ENCODE measurements at places on chromosomes 4 and X.
A peak's percentile ranks its signal among the peaks of the same experiment; 100 is the strongest.

DNA sequence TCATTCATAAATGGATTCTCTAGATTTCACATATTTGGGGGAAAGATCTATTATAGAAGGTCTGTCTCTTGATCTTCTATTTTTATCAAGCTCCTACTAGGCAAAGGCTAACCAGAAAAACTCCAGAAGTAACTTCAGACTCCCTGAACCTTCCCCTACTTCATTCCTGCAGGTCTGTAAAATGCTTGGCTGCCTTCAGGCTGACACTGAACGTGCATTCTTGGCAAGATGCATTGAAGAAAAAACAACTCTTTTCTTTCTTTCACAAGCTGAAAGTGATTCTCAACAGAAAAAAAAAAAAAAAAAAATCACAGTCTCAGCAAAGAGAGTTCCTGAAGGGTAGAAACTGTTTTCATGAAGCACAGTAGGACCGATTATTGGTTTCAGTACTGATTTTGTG, 12.7 kb downstream of the OPHN1 start:
- no peak for DNase-seq

DNA sequence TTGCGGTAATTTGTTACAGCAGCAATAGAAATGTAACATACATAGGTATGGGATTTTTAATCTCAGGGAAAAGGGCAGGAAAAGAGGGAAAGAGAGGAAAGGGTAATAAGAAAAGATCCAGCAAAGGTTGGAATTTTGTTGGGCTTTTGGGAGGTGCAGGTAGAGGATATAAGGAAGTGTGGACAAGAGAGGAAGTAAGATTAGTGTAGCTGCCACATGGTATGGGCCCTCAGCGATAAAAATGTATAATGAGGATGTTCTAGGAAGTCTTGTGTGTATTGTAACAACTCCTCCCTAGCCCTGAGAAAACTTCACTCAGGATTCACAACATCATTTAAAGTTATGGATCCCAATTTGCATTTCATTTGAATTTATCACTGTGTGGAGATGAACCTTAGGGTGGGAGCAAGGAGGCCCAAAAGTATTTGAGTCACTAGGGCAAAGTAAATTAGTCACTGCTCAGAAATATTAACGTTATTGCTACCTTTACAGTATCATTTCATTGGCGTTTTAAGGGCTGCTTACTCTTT, 2.8 kb upstream of the IL21 start:
- no peak for DNase-seq

DNA sequence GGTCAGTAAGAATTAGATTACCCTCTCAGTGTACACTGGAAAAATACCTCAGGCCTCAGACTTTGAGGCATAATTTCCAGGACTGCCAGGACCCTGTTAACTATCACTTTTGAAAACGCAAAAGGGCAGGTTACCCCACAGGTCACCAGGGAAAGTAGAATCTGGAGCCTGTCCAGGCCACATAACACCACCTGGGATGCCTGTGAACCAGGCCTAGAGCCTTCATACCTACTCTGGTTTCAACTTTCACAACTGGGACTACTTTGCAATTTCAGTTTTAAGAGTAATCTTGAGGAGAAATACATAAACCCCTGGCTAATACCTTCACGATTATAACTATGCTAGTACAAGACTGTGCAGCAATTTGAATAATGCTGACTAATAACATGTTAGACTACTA, 132.4 kb downstream of the HHIP start:
- no peak for DNase-seq

DNA sequence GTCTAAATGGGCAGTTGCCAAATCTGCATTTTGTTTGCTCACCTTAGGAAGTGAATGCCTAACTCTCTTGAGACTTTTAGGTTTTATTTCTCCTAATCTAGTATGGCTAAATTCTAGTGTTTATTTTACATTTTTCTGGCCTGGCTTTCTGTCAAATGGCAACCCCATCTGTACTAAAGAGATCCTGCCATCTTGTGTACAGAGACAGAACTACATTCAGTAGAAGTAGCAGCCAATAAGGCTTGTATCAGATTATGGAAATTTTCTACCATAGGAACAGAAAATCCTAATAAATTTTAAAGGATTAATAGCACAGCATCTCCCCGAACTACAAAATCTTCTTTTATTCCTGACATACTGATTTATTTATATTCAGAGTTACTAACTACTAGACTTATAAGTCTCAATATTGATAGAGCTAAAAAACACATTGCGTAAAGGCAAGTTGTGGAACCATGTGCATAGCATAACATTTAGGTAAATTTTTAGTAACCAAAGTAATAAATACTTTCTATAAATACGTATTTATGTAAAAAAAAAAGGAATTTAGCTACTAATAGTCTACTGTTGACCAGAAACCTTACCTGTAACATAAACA, 45.5 kb downstream of the TMEM144 start:
- DNase-seq = no peak

DNA sequence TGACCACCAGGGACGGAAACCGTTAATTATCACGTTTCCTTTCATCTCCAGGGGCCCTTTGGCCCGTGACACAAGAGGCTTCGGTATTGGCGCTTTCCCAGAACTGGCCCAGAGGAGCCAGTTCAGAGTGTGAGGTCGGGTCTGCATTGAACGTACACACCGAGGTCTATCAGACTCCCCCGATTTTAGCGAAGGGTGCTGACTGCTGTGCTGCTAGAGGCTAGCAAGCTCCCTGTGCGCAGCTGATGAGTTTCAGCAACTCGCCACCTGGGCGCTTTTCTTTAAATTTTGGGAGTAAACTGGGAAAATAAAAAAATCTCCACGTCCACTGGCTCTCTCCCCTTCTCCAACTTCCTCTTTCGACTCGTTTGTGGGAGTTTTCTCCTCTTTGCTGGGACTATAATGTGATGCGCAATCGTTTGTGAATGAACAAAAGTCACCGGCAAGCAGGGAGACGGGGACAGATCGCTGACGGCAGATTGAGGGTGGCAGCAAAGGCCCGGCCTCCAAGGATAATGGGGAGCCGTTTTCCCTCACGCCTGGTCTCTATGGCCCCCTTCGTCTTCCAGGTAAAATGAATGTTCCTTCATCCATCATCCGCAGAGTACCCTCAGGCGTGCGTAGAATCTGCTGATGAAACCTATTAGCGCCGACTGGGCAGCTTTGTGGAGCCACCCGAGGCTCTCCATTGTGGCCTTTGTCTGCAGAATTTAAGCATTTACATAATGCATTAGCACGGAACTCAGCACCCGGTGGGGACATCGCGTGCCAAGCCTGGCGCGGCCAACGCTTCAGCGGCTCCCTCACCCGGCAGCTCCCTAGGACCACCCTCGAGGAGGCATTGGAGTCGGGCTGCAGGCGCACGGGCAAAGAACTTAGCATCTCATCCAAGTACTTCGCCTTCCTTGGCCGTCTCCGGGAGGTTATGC, 1.6 kb upstream of the LRAT start:
- no peak for DNase-seq

DNA sequence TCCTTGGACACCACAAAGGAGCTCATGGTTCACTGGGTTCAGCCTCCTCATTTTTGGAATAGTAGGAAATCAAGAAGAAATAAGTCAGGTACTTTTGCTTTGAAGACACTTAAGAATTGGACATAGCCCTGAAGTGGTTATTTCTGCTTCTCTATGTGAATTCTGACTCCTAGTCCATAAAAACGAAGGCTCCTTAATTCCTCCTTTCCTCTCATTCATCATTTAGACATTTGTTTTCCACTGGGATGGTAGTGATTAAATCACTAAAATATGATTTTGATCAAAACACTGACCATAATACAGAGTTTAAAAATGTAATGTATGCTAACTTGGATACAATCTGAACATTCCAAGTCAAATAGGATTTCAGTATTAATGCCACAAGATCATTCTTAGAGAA, 34.7 kb upstream of the CYP2U1 start:
- no peak for DNase-seq

- no peak for DNase-seq
Observed at GRCh38 chrX:40011322-40012038, 86.3 kb downstream of the BCOR start.

DNA sequence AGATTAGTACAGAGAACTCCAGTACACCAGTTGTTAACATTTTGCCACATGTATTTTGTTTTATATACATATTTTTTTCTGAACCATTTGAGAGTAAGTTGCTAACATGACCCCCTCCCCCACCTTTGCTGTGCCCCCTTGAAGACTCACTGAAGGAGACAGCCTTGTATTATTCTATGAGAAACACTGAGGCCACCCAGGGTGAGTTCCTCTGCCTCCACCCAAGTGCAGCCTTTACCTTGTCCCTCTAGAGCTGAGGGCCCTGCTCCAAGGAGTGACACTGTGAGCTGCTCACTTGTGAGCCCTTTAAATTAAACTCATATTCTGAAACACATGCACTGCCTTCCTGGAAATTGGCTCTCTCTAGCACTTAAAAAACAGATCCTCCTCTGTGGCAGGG, 21.1 kb downstream of the KIT start:
- no peak for DNase-seq

DNA sequence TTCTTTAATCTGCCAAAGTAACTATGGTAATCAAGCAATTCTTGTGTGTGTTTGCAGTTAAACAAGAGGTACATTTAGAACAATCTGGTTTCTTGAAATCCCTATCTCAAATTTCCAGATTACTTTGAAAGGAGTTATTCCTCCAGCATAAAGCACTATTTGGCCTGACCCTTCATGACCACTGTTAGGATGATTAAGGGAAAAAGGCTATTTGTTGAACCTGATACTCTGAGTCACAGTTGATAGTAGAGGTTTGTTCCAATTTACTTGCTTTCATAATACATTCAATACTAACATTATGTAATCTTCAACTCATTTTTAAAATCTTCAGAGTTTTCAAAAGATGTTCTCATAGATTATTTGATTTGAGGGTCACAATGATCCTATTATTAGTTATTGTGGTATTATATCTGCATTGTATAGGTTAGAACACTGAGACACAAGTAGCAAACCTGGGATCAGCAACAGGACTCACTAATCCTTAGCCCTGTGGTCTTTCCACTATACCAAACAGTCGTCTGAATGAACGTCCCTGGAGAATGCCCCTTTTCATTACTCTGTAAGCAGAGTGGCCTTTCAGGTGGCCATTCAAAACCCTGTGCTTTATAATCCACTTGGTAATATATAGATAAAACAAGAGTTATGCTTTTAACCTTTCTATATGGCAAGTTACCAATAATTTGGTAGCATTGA, 8.1 kb upstream of the NDST4 start:
- DNase-seq = no peak

- DNase-seq = no peak
Observed at GRCh38 chr4:172998527-172999469, 169.8 kb upstream of the GALNT7 start.

GRCh38 chr4:106502106-106502699, 133.6 kb upstream of the GIMD1 start:
- peak; percentile 6 for DNase-seq

GRCh38 chr4:111839141-111839540, 306.1 kb upstream of the FAM241A start:
- no peak for DNase-seq

DNA sequence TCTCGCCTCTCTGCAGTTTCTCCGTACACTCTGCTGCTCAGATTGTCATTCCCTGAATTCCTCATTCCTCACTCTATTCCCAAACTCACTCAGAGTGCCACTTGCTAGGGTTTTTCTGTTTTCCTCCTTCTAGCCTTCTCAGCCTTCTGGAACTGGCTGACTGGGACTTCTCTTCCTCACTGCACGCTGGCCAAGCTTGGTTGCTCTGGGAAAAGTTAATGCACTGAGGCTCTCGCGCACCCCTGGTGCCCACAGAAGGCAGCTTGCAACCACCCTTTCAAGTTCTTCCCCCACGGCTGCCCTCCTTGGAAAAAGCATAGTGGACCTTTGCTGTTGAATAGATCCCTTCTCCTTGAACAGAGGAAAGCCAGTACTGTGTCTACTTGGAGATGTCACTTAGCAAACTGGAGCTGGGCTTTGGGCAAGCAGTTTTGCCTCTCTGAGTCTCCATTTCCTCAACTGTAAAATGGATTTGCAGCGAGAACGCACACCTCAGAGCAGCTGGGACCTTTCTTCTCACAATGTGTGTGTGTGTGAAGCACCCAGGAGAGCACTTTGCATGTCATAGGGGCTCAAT, 6.0 kb upstream of the CCKAR start:
- DNase-seq = no peak

DNA sequence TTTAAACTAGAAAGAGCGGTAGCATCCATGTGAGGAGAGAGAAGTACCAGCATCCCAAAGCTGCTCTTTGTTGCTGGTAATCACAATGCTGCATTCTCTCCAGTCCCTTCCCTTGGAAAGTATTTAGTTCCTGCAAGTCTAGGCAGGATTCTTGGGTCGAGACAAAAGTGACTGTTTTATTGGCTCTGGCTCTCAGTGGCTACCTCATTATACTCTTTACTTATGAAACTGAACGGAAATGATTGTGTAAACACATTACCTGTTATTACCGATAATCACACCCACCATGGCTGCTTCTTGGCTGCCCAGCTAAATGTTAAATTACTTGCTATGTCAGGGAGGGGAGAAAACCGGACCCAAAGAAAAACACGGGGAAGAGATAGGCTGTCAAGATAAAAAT, 26.2 kb downstream of the ATXN3L start:
- no peak for DNase-seq

GRCh38 chr4:83629945-83630721, 94.2 kb downstream of the GPAT3 start:
- DNase-seq = no peak

DNA sequence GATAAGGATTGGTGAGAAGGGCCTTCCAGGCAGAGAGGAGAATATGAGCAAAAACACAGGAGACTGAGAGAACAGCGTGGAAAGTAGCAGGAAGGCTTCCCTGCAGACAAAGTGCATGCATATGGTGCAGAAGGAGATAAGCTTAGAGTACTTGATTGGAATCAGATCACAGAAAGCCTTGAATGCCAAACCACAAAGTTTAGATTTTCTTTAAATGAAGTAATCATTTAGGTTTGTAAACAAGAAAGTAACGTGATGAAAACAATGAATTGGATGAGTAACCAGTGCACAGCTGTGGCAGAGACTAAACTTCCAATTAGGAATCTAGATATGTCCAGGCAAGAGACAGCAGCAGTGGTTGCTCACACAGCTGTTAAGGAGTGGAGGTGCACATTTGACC, 83.8 kb upstream of the C1QTNF7 start:
- DNase-seq = no peak

DNA sequence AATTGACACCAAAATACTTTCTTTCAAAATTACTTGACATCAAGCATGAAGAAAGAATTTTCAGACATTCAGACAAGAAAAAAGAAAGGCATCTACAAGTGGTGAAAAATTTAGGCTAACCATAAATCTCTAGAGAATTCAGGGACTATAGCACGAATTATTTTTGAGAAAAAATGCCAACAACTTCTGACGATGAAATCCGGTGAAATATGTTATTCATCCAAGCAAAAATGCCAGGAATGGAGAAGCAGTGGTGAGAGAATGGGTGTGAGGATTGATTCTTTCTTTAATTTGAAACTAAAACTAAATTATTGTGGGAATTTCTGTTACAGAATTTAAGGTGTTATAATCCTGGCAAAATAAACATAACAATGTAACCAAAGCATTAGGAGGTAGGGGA, 69.4 kb upstream of the SORBS2 start:
- no peak for DNase-seq
